ENCODE measurements at places on chromosomes 1 and 21. TPM values are rescaled to one million over a fixed set of nuclear protein-coding genes. Genes with fewer than 3 reads are reported as not detected.

ILDR2 gene
- total RNA-seq = under 0.01 TPM

SLC39A1 gene
- 118 TPM for total RNA-seq

MRPS14 gene
- 16.3 TPM for total RNA-seq

GBP5 gene
- total RNA-seq = not detected

CR1L gene
- not detected for total RNA-seq

ZNF436 gene
- 5.1 TPM for total RNA-seq

SLAMF9 gene
- total RNA-seq = not detected

LCA5L gene
- 0.17 TPM for total RNA-seq

CD53 gene
- total RNA-seq = not detected

KCNN3 gene
- not detected for total RNA-seq

CLCN6 gene
- 12.3 TPM for total RNA-seq

ATP5IF1 gene
- total RNA-seq = 404 TPM

RGS16 gene
- total RNA-seq = not detected

TSPAN1 gene
- 0.89 TPM for total RNA-seq

GNAT2 gene
- total RNA-seq = 0.30 TPM

RHCE gene
- total RNA-seq = 0.50 TPM

GNAI3 gene
- total RNA-seq = 7.4 TPM

SHISAL2A gene
- not detected for total RNA-seq

ZYG11A gene
- total RNA-seq = 0.84 TPM

TPTE gene
- not detected for total RNA-seq

OLIG2 gene
- total RNA-seq = not detected

GJA8 gene
- total RNA-seq = not detected

FCMR gene
- total RNA-seq = 1.0 TPM

RHBG gene
- not detected for total RNA-seq

CYP2J2 gene
- 0.50 TPM for total RNA-seq

C8A gene
- total RNA-seq = not detected

DTL gene
- 23.8 TPM for total RNA-seq

PAPPA2 gene
- 0.30 TPM for total RNA-seq

TRIM46 gene
- 5.2 TPM for total RNA-seq

CRB1 gene
- total RNA-seq = 0.15 TPM

CLEC20A gene
- not detected for total RNA-seq

MOV10 gene
- 47.7 TPM for total RNA-seq

HMCN1 gene
- 0.15 TPM for total RNA-seq

SMIM12 gene
- 28.6 TPM for total RNA-seq

PROX1 gene
- total RNA-seq = not detected

SYDE2 gene
- total RNA-seq = 1.9 TPM

MSH4 gene
- not detected for total RNA-seq

FOXE3 gene
- not detected for total RNA-seq

BTBD19 gene
- 1.8 TPM for total RNA-seq

MAP10 gene
- 1.9 TPM for total RNA-seq

ATG4C gene
- 6.5 TPM for total RNA-seq

SV2A gene
- 27.5 TPM for total RNA-seq

RPTN gene
- total RNA-seq = not detected
